ENCODE measurements at places on chromosomes 13 and 19.

GRCh38 chr13:31987535-31988170, 43.9 kb upstream of the FRY start:
- no peak for DNase-seq

- no peak for DNase-seq
Observed at GRCh38 chr13:70732611-70733010, 624.4 kb upstream of the KLHL1 start.

DNA sequence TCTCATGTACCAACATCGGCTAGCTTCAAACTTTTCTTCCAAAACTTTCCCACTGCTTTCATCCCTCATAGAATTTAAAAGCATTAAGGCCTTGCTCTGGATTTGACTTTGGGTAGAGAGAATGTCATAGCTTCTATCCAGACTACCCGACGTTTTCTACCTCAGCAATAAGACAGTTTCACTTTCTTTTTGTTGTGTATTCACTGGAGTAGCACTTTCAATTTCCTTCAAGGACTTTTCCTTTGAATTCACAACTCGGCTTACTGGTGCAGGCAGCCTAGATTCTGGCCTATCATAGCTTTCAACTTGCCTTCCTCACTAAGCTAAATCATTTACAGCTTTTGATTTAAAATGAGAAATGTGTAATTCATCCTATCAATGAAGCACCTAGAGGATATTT, 420.4 kb upstream of the GPC6 start:
- no peak for DNase-seq

GRCh38 chr13:66139701-66140100, 1090.4 kb downstream of the PCDH9 start:
- no peak for DNase-seq

GRCh38 chr19:58561373-58562121, 3.1 kb upstream of the UBE2M start:
- DNase-seq, result no peak

GRCh38 chr19:18424122-18424889, 5.1 kb downstream of the SSBP4 start:
- no peak for DNase-seq

- no peak for DNase-seq
Observed at GRCh38 chr13:24116131-24116530, 44.4 kb upstream of the SPATA13 start.

DNA sequence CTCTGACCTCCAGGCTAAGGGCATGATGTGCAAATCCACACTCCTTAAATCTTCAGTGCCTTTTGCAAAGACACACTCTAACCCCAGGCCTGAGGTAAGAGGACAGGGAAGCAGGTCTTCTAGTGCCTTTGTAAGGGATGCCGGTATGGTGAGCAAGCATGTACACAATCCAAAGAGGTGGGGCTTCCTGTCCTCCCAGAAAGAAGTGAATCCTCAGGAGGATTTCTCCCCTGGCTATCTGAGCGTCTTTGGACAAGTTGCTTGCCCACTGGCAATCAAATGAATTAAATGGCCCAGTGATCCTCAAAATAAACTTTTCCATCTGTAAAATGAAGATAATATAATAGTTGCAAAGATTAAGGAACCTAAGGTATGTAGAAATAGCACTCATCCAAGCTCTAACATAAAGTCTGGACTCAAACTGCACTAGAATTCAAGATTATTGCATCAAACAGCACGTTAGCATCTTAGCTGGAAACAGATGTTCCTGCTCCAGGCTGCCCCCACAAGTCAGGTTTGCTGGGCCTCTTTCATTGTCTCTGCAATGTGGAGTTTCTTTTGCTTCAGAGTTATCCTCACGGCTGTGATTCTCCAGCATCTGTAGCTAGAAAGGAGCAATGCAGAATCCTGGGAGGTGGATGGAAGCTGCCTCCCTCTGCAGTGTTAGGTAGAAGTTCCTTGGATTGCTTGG, 249.6 kb downstream of the TSHZ3 start:
- DNase-seq, result no peak

- no peak for DNase-seq
Observed at GRCh38 chr19:18292810-18293641, 11.6 kb upstream of the JUND start.

DNA sequence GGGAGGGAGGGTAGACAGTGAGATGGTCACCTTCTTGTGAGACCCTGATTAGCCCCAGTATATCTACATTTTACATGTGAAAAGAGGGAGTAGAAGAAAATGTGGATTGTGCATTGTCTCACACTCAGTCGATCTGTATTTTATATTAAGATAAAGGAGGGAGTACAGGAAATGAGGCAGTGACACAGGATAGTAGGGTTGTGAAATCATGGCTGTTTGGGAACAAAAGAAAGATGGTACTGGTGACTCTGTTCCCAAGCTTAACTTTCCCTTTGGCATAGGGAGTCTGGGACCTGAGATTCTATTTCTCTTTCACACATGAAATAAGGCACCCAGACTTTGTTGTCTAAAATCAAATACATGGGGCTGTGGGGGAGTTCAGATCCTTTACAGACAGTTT, 194.7 kb downstream of the ABCC4 start:
- DNase-seq, result no peak

- no peak for DNase-seq
Observed at GRCh38 chr19:45785781-45786532, 3.7 kb upstream of the DMPK start.

All from stimulated activated CD8-positive, alpha-beta memory T cell treated with anti-CD3 and anti-CD28 coated beads, Interleukin-4, amount 100 ng/mL, for 24 hours (primary cell).